ENCODE measurements at places on chromosomes 3 and 15.
A peak's percentile ranks its signal among the peaks of the same experiment; 100 is the strongest.

DNA sequence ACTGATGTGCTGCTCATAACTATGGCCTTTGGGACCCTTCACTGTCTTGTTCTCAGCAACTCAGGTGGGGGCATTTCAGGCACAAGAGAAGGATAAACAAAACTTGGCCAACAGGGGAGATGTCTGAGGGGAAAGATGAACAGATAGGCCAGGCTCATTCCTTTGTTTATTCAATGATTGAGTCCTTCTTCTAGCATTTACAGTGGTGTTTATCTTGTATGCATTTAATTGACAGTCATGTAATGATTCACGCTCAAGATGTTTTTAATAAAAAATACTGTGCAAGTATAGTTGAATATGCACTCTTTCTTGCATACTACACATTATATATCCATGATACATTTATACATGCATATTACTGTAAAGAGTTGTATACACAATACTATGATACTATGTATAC lies 44.5 kb downstream of the RHCG start:
- no peak for DNase-seq

- DNase-seq: no peak
These were observed 111.1 kb upstream of the WNT5A start for GRCh38 chr3:55598224-55598623.

DNA sequence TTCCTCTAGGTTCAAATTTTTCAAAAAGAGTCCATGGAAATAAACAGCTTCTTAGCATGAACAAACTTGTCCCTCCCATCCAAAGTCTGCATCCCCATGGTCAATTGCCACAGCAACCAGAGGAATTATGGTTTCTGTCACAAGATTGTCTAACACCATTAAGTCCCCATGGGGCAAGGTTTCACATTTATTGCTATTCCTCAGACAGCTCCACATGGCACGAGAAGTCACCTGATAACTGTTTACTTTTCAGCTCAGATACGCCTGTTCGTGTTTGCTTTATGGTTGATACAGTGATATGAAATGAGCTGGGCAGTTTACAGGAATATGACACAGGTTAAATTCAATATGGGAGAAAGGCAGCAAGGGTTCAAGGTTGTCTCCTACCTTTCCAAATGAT lies 37.9 kb upstream of the MUC13 start:
- no peak for DNase-seq

- peak; percentile 34 for DNase-seq
These were observed 276.6 kb upstream of the CFAP20DC start for GRCh38 chr3:59326246-59327024.

DNA sequence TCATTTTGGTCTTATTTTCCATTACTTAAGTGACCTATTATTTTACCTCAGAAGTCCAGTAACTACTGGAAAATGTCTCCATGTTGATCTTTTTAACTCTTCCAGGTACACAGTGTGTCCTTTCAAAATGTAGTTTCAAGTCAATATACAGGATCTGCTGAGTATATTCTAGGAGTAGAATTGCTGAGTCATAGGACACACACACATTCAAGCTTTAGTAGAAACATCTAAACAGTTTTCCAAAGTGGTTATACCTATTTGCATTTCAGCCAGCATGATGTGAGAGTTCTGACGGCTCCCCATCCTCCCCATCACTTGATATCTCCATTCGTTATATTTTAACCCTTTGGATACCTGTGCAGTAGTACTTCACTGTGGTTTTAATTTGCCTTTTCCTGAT lies 271.9 kb downstream of the MCTP2 start:
- no peak for DNase-seq

DNA sequence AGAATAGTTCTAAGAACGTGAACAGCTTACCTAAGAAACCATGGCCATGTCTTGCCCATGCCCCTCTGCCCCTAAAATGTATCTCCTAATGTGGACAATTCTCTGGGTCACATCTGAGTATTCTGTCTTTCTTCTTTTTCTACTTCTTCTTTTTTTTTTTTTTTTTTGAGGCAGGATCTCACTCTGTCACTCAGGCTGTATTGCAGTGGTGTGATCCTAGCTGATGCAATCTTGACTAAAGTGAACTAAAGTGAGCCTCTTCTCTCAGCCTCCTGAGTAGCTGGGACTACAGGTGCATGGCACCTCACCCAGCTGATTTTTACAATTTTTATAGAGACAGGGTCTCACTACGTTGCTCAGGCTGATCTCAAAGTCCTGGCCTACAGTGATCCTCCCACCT lies 204.8 kb upstream of the ZPLD1 start:
- DNase-seq: no peak

GRCh38 chr3:186742618-186743380 lies 25.6 kb downstream of the KNG1 start:
- no peak for DNase-seq

DNA sequence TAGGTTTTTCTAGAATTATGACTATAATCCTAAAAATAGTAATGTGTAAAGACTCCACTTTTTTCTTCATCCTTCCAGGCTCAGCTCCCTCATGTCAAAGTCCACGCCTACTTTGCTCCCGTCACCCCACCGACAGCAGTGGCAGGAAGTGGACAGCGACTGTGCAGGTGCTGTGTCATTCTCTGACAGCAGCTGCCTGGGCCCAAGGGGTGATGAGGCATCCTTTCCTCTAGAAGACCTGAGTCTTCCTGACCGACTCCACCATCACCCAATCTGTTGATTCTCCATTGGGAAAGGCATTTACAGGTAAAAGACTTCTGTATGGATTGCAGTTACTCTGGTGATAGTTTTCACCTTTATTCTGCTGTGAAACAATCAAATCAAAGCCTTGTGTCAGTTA lies 54.8 kb downstream of the UBP1 start:
- no peak for DNase-seq

- DNase-seq: no peak
These were observed 472.9 kb upstream of the THBS1 start for GRCh38 chr15:39108021-39108420.

GRCh38 chr3:127556565-127556964 lies 34.0 kb downstream of the TPRA1 start:
- DNase-seq: peak; percentile 72

GRCh38 chr15:88613074-88613944 lies 7.8 kb upstream of the AEN start:
- no peak for DNase-seq

DNA sequence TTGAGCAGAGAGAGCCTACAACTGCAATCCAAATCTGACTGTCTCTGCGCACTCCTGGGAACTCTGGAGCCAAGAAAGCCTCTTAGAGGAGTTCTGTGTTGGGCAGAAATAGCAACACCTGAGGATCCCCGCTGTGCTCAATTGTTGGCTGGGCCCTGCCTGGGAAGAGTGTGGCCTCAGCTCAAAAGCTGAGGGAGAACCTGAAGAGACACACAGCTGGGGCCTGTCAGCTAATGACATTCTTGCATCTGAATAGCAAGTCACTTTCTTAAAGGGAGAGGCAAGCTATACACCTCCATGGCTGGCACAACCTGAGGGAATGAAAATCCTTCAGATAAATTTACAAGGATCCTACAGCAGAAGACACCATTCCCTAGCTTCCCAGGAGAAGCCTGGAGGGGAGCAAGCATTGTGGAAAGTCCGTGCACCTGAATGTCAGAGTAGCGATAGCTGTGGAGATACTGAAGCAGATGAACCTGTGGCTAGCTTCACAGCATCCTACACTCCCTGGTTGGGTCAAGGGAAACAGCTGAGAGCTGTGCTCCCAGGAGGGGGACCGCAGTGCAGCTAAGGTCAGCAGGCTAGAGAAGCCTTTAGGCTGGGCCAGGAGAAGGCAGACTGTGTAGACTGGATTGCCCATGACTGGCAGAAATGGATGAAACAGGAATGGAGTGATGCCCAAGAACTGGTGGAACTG lies 159.9 kb upstream of the PFN2 start:
- DNase-seq: peak; percentile 68

GRCh38 chr3:105747696-105748095 lies 121.1 kb downstream of the CBLB start:
- no peak for DNase-seq

DNA sequence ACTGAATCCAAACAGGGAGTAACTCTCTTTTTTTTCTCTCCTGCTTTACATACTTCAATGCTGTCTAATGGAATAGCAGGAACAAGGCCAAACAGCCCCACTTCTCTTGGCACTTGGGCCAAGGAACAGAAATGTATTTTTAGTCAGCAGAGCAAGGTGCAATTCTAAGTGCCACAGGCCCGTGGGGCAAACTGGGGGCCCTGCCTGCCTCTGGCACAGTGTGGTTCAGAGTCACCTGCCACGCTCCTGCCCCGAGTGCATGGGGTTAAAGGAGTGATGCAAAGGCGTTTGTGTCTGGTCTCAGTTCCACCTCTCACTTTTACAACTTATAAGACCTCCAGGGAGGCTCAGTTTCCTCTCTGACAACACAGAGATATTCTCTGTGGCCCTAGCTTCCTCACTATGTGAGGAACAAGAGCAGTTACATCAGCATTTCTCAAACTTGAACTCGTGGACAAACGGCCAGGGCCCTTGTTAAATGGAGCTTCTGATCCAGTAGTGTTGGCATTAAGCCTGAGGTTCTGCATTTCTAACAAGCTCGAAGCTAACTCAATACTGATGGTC lies 51.3 kb downstream of the LRIG1 start:
- no peak for DNase-seq

DNA sequence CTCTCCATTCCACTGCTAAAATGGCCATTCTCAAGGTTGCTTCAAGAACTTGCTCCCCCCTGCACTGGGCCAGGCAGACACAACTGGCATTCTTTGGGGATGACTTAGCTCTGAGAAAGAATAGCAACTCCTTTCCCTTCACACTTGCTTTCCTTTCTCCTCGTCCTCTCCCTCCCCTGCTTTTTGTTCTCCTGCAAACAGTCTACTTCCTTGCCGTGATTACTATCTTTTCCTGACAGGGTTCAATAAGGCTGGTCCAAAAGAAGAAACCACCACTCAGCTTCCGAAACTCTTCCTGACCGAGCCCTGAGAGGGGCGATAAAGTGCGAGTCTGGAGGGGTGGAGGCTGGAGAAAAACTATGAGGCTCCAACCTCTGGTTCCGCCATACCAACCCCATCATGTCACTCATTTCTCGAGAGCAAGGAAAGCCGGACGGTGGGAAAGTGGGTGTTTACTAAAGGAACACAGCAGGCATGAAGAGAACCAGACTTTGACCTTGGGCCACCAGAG lies 5.0 kb downstream of the AMOTL2 start:
- DNase-seq: no peak

- DNase-seq: no peak
These were observed 148.7 kb downstream of the SI start for GRCh38 chr3:164929642-164930041.

DNA sequence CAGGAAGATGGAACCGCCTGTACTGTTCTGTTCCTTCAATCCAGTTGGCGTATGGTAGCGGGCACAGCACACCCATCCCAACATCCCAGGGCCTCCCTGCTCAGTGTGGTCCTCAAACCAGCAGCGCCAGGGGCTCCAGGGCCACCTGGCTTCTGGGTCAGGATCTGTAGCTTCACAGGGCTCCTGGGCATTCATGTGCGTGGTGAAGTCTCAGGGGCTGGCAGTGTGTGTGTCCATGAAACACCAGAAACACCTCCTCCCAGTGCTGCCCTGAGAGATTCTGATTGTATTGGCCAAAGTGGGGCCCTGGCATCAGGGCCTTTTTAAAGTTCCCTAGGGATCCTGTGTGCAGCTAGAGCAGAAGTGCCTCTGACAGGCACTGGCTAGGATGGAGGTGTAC lies 42.1 kb downstream of the ABTB1 start:
- DNase-seq: no peak

DNA sequence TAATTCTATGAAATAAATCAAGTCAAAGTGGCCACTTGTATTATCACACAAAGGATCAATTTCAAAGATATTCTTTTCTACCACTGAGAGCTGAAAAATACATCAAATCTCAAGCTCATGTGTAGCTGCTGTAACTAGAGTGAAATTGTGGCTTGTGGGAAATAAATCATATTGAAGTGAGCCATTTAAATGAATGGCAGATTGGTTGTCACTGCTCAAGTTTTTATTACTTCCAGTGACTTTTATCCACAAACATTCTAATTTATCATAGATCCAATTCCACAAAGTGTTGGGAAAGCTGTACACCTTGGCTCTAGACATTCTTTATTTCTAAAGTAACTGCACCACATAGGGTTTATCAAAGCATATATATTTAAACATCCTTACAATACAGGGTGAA lies 285.4 kb downstream of the CNTN3 start:
- DNase-seq: no peak

GRCh38 chr15:61736790-61737189 lies 323.5 kb downstream of the VPS13C start:
- DNase-seq: no peak

- no peak for DNase-seq
These were observed 53.0 kb upstream of the STXBP5L start for GRCh38 chr3:120854908-120855526.

GRCh38 chr15:60809375-60809774 lies 330.4 kb upstream of the ICE2 start:
- no peak for DNase-seq

GRCh38 chr15:65991721-65992483 lies 122.6 kb downstream of the RAB11A start:
- no peak for DNase-seq

GRCh38 chr3:42498791-42499477 lies 3.5 kb upstream of the VIPR1 start:
- no peak for DNase-seq

Data from iPS-NIHi11 (cell line).